Right kidney (tissue), 9 donors: ENCODE measurements at places on chromosomes 11 and 22.

DNA sequence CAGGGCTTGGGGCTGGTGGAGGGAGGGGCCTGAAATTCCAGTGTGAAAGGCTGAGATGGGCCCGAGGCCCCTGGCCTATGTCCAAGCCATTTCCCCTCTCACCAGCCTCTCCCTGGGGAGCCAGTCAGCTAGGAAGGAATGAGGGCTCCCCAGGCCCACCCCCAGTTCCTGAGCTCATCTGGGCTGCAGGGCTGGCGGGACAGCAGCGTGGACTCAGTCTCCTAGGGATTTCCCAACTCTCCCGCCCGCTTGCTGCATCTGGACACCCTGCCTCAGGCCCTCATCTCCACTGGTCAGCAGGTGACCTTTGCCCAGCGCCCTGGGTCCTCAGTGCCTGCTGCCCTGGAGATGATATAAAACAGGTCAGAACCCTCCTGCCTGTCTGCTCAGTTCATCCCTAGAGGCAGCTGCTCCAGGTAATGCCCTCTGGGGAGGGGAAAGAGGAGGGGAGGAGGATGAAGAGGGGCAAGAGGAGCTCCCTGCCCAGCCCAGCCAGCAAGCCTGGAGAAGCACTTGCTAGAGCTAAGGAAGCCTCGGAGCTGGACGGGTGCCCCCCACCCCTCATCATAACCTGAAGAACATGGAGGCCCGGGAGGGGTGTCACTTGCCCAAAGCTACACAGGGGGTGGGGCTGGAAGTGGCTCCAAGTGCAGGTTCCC, at the start of gene APOC3:
APOC3 (plus strand) TSS at position 383 of the 659 bp plus-strand sequence. CDS start 676 bp downstream, outside the sequence.
- DNase-seq: no peak

DNA sequence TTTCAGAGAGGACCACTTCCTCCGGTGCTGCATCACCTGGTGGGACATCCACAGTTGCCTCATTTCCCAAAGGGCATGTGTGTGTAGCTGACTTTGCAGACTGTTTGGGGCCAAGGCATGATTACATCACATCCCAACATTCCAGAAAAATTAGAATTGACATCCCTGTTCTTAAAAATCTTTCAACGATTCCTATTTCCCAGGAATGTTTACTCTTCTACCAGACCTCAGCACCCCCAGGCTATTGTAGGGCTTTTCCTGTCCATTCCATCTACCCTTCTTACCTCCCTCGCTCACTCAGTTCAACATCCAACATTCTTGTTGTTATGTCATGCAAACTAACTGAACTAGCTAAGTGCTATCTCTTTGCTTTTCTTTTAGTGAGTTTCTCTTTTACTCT, 37.3 kb downstream of the PIWIL4 start:
- DNase-seq: no peak

- no peak for DNase-seq
Observed at GRCh38 chr11:15909937-15910598, 446.3 kb downstream of the SOX6 start.

DNA sequence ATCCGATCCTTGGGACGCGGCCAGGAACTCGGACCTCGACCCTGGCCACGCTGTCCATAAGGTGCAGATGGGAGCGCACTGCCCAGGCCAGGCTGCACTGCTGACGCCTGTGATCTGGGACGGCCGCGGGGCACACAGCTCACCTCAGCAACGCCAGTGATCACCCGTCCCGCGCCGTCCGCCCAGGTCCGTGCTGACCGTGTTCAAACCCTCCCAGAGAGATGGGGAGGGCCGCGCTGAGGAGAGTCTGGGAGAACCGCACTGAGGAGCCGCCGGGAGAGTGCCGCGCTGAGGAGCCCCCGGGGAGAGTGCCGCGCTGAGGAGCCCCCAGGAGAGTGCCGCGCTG, 636 bp downstream of the KCNQ1OT1 start:
- no peak for DNase-seq

- no peak for DNase-seq
Observed at GRCh38 chr11:17413414-17414316, 25.2 kb upstream of the KCNJ11 start.

DNA sequence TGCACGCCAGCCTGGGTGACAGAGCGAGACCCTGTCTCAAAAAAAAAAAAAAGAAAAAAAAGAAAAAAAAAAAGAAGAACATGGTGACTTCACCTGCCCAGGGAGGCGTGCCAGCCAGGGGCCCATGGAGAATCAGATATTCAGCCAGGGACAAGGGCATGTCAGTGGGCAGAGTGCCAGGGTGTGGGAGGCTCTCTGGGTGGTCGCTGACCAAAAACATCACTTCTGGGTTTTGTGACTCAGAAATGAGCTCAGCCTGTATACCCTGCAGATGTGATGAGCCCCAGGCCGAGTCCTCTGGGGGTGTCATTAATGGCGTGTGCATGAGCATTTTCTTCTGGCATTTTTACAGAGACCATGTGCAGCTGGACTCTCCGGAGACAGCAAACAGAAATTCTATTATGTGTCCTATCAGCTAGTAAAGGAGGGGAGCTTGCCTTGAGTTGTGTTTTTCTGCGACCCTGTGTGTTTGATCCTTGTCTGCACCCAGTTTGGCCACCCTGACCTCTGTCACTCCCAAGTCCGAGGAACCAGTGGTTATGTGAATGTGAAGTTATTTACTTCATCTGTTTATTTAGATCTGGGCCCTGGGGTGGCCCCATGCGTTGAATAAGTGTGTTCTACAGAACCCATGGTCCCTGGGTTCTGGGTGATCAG, 53.6 kb downstream of the BCR start:
- DNase-seq: no peak

GRCh38 chr11:63020671-63021291, 5.1 kb upstream of the SLC22A8 start:
- DNase-seq: no peak

DNA sequence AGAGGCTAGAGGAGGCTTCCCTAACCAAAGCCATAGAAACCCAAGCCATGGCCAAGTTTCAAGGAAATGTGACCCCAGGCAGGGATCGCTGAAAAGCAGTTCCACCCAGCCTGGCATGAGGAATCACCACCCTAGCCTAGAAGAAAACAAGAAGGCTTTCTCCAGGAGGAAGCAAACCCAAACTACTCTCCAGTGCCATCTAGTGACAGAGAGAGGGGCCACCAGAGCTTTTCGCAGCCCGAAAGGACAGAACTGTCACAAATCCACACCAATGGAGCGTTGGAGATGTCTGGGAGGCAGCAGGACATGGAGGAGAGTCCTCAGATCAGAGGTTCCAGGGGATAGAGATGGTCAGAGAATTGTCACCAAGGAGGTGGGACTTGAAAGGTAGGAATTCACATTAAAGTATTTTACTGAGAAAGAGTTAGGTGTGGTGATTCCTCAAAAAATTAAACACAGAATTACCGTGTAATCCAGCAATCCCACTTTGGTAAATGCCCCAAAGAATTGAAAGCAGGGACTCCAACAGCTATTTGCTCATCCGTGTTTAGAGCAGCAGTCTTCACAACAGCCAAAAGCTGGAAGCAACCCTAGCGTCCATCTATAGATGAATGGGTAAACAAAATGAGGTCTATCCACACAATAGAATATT, 67.3 kb upstream of the NUP50 start:
- peak; percentile 41 for DNase-seq

DNA sequence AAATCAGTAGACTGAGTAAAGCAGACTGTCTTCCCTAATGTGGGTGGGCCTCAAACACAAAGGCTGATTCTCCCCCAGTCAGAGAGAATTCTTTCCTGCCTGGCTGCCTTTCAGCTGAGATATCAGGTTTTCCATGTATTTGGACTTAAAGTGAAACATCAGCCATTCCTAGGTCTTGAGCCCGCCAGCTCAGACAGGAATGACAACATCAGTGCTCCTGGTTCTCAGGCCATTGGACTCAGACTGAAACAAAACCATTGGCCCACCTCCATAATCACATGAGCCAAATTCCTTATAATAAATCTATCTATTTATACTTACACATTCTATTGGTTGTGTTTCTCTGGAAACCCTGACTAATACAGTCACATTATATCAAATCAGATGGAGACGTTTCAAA, 56.7 kb upstream of the CLPB start:
- no peak for DNase-seq

DNA sequence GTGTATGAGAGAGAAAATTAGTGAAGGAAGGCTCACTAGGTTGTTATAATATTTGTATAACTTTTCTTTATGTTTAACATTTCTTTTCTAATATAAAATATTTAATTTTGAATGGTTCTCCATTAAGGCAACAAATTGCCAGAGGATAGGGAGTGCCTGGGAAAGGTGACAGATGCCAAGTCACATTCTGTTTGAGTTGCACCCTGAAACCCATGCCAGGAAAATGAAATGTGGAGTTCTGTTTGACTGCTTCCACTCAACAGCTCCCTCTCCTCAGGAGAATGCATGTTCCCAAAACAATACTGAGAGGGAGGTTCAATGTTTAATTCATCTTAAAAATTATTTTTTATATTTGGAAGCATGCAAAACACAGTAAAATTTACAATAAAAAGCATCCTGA, 5.9 kb upstream of the USP18 start:
- no peak for DNase-seq

DNA sequence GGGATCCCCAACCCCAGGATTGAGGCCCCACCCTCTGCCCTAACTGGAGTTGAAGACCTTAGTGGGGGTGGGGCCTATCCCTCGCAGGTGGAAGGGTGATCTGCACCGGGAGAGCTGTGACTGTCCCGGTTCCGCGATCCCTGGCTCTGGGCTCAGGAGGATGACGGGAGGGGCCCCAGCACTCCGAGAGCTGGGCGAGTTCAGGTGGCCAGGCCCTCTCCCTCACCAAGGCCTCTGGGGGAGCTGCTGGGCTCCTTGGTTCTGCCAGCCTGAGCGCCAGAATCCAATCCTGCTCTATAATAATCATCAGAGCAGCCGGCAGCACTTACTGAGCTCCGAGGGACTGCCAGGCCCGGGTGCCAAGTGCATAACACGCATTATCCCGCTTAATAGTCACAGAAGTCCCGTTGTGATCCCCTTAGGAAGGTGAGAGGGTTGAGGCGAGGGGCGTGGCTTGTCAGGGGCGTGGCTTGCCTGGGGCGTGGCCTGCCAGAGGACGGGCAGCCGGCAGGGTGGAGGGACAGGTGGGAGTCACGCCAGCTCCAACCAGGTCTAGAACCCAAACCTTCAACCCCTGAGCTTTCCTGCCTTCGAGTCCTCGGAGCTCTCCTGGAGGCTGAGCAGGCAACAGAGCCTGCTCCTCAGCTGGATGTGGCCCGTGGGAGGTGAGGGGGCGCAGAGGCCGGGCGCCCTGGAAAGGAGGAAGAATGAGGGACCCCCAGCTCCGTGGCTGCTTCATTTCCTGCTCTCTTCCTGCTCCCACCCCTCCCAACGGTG, 7.3 kb upstream of the SYT7 start:
- peak; percentile 55 for DNase-seq

- no peak for DNase-seq
Observed at GRCh38 chr11:110434952-110435779, 5.4 kb downstream of the FDX1 start.

DNA sequence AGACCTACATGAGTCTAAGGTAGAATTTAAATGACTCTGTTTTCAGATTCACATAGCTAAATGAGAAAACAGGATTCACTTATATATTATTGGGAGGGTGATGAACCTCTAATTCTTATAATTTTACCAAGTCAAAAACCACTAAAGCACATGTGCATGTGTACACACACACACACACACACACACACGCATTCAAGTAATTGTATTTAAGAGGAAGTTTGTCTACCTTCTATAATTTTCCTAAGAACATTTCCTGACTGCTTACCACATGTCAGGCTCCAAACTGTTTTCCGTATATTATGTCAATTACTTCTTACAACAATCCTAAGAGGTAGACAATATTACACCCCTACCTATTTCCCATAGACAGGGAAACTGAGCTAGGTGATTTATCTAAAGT, 6.7 kb downstream of the RNF141 start:
- no peak for DNase-seq
